Caki2 (cell line): ENCODE measurements at places on chromosomes 16 and 17.

- DNase-seq, result peak; percentile 27
Measured at GRCh38 chr16:85309656-85310587, 197.7 kb upstream of the CIBAR2 start.

DNA sequence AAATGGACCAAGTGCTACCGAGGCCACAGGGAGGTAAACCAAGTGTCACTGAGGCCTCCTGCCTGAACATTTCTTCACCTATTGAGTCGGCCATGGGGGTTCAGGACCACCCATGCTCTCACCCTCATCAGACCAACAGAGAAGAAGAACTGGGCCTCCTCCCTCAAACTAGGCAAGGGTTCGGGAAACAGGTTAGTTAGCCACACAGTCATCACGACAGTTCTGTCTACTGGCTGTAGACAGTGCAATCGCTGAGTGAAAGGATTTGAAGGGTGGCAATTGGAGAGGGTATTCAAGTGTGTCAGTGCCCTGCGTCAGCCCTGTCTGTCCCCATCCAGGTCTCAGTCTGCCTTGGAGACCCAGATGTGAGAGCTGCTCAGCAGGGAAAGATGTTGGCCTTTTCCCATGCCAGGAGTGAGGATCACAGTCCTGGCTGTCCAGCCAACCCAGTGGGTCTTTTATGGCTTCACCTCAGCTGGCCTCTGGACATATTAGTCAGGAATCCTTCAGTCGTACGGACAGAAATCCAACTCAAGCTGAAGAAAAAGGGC, 19.9 kb downstream of the TBX2 start:
- DNase-seq, result no peak

DNA sequence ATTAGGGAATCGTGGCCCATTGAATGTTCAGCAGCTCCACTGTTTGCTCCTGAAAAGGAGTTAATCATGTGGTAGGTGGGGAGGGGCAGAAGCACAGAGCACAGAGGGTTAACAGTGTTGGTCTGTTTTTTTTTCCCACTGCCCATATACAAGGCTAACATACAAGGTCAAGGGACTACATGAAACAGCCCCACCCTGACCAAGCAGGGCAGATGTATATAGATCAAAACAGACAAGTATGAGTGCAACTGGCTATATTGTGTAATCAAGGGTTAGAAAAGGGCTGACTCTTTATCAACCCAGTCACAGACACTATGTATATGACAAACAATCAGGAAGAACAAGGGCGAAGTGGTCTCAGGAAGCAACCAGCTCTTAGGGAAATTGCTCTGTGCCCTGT, 186.6 kb upstream of the CDH11 start:
- no peak for DNase-seq

DNA sequence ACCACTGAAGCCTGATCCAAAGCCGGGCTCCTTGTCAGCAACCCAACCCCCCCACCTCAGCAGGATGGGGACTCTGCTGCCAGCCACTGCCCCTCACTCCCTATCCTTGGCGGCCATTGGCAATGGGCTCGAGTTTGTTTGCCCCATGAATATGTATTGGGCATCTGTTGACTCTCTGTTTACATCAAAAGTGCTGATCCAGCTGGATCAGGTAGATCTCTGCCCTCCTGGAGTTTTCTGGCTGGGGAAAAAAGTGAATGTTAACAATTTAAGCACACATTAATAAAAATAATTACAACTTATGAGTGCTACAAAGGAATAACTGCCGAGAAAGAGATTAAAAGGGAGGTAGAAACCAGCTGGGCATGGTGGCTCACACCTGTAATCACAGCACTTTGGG, 62.5 kb downstream of the ATP2C2 start:
- DNase-seq, result no peak

- peak; percentile 4 for DNase-seq
Measured at GRCh38 chr17:1312261-1312870, 32.9 kb downstream of the TRARG1 start.

- peak; percentile 43 for DNase-seq
Measured at GRCh38 chr17:75152922-75153779, 1.2 kb downstream of the JPT1 start.

DNA sequence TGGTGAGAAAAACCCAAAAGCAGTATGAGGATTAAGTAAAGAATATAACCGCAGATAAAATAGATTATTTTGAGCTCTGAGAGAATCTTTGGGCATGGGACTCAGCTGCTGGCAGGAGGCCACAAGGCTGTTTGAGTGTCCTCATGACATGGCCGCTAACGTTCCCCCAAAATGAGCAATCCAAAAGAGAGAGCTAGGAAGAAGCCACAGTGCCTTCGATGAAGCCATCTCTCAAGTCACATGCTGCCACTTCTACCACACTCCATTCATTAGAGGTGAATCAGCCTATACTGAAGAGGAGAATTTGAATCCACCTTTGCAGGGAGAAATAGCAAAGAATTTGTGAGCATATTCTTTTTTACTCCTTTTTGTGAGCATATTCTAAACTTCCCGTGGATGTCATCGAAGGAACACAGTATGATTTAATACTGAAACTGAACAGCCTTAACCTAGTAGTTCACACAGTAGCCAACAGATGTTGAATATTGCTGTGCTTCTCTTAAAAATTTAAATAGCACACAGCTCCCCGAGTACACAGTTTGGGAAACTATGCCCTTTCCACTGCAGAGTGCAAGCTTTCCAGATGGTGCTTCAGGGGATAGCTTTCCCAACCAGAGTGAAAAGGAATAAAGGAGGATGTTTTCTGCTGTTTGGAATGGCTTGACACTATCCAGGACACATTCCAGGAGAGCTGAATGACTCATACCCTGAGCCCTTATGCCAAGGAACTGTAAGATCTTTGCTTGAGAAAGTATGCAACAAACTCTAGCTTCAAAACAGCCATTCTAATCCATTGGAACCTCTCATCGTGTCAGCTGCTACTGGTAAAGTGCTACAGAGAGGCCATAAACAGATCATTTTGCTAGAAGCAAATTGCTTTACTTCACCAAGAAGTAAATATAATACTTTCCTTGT, 33.9 kb downstream of the ANKFY1 start:
- peak; percentile 44 for DNase-seq

- no peak for DNase-seq
Measured at GRCh38 chr17:1360975-1361374, 39.0 kb downstream of the YWHAE start.

GRCh38 chr17:44875761-44876160, 23.5 kb downstream of the EFTUD2 start:
- DNase-seq, result no peak

GRCh38 chr16:53085369-53085843, 30.6 kb downstream of the CHD9 start:
- DNase-seq, result no peak

DNA sequence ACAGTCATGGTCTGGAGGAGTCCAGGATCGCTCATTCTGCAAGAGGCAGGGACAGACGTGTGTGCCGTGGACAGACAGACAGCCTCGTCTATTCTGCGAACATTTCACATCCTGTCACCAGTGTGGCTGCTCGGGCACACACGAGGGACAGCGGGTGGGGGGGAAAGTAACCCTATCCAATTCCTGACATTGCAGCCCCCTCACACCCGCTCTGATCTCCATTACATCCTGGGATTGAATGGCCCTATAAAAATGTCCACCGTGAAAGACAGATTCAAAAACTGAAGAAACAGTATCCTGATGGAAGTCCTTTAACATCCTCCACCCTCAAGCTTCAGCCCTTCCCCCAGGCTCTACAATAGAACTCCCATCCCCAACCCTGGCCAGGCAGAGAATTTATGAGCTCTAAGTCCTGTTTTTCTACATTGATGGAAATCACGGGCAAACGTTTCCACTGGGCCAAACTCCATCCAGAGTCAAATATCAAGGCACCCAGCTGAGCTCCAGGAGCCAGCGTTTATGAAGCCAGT, 39.4 kb downstream of the HS3ST3A1 start:
- peak; percentile 89 for DNase-seq

DNA sequence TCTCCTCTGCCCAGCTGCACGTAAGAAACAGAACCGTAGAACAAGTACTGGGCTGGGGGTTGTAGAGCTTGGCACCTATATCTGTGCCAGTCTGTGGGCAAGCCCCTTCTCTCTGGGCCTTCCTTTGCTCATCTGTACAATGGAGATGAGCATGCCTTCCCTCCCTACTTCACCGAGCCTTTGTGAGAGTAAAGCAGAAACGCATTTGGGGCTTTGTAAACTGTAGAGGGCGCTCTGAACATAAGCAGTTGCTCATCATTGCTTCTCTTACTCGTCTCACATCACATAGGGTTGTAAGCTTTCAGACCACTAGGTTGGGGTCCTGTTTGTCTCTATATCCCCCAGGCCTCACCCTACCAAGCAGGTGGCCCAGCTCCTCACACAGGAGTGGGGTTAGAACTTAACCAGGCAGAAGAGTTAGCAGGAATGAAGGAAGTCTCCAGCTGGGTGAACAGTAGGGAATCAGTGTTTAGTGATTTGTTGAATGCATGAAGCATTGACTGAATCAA, 15.1 kb downstream of the SAMD14 start:
- peak; percentile 51 for DNase-seq

- no peak for DNase-seq
Measured at GRCh38 chr17:67353929-67354574, 12.3 kb downstream of the PSMD12 start.

DNA sequence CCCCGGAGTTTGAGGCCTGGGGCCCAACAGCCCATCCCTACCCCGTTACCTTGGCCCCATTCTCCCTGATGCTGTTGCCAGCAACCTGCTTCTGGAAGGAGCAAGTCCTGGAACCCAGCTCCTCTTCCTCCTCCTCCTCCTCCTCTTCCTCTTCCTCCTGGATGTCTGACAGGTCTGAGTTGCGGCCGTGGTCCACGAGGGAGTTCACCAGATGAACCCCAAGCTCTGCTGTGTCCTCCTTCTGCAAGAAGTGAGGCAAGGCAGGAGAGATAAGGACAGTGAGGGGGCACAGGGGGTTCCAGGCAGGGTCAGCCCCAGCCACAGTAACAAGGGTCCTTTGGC, 18.7 kb downstream of the TSPOAP1 start:
- no peak for DNase-seq

- no peak for DNase-seq
Measured at GRCh38 chr16:79497606-79498350, 102.8 kb downstream of the MAF start.
